ENCODE measurements at places on chromosomes 4 and X.
A peak's percentile ranks its signal among the peaks of the same experiment; 100 is the strongest.

DNA sequence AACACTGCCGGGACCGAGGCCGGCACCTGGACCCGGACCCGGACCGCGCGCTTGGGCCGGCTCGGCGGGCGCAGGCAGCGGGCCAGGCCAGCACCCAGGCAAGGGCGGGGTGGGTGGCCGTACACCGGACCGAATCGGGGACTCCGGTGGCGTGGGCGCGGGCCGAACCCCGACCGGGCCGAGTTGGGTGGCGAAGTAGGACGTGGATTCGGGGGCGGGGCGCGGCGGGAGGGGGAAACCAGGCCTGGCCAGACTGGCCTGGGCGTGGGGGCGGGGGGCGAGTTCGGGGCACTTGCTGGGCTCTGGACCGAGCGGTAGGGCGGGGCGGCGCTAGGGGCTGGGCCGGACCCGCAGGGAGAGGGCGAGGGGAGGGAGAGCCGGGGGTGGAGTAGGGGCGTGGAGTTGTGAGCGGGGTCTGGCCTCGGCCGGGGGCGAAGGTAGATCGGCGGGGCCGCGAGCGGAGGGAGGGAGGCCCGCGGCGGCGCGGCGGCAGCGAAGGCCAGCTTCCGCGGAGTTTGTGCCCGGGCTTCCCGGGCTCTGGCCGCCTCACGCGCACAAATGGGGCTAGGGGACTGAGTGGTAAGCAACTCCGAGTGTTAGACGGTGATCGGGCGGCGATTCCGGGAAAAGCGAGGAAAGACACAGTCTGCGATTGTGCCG is 1.8 kb upstream of the BCORL1 start:
- peak; percentile 58 for DNase-seq

- DNase-seq = peak; percentile 39
Observed at GRCh38 chr4:149631629-149632028, 184.0 kb downstream of the IQCM start.

- DNase-seq = no peak
Observed at GRCh38 chrX:145609951-145610511, 207.6 kb upstream of the SLITRK2 start.

DNA sequence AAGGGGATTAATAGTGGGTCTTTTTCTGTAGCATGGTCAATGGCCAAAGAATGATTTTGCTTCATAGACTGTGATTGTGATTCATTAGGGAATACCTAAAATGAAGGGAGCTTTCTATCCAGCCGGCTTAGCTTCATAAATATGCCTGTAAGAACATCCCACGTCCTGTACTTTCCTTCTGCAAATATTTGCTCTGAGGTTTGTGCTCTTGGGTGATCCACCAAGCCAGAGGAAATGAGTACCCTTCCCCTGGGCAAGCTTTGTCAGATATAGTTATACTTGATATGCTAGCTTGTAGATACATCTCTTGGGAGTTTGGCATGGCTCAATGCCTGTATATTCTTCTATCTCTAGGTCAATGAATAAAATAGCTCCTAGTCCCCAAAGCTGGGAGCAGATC is 28.2 kb upstream of the SPARCL1 start:
- DNase-seq = no peak

- DNase-seq = no peak
Observed at GRCh38 chr4:6425336-6425735, 47.1 kb downstream of the PPP2R2C start.

DNA sequence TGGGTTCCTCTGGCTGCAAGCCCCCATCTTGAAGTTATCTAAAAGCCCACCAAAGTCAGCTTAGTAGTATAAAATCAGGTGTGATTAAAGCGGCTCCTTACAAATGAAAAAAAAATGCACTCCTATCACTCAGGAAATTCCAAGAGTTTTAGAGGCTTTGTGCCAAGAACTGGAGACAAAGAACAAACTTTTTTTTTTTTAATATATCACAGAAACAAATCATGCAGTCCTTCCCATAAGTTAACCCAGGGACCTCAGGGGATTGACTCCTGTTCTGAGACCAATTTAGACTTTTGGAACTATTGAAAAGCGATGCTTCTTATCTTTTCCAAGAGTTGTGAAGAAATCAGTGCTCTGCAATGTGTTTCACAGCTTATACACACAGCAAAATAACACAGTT is 53.6 kb downstream of the HHIP start:
- DNase-seq = no peak

- DNase-seq = no peak
Observed at GRCh38 chr4:159312236-159312635, 209.4 kb downstream of the RAPGEF2 start.

- no peak for DNase-seq
Observed at GRCh38 chr4:69974631-69975030, 9.1 kb upstream of the CSN2 start.

- peak; percentile 20 for DNase-seq
Observed at GRCh38 chrX:97446298-97446882, 562.7 kb downstream of the RPA4 start.

DNA sequence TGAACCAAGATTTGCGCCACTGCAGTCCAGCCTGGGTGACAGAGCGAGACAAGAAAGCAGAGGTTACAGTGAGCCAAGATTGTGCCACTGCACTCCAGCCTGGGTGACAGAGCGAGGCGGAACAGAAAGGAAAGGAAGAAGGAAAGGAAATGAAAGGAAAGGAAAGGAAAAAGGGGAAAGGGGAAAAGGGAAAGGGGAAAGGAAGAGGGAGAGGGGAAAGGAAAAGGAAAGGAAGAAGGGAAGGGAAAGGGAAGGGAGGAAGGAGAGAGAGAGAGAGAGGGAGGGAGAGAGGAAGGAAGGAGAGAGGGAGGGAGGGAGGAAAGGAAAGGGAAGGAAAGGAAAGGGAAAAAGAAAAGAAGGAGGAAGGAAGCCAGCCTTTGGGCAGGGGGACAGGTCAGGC is 76.6 kb downstream of the PRKX start:
- DNase-seq = no peak

GRCh38 chrX:153935326-153935851 is 552 bp upstream of the NAA10 start:
- DNase-seq = peak; percentile 63

DNA sequence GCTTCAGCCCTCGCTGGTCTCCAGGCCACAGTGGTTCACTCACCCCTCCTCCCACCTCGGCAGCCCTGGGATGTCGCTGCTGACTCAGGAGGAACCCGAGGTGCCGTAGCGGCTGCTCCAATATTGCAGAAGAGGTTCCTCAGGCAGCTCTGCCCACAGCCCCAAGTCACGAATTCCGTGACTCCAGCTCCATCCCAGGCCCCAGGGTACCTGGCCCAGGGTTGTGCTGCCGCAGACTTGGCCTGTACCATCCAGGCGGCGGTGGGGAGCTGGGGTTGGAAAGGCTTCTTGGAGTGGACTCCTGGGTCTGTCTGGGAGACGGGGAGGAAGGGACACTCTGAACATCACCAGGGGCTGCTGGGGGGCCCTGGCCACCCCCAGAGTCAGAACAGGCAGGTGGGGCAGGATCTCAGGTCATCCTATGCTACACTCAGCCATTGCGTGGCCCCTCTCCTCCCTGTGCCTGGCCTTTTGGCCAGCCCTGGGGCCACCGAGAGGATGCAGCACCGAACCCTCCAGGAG is 728 bp upstream of the HGFAC start:
- DNase-seq = no peak

DNA sequence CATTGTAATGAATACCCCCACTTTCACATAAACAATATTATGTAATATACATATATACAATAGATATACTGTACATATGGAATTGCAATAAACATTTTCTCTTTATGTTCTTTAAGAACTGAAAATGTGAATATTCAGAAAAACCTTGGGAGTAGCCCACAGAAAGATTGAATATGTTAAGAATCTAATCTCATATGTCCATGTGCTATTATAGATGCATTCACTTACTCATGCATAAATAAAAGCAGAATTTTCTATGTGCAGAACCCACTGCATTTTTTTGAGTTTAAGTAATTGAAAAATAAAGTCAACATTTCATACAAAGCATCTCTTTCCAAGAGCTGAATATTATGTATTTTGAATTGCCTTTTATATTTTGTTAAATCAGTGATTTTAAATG is 902.3 kb downstream of the PCDH19 start:
- DNase-seq = no peak
